ENCODE measurements at places on chromosomes 6 and 20.

- DNase-seq, result no peak
These were observed 227.6 kb downstream of the ALDH8A1 start for GRCh38 chr6:134722200-134722870.

DNA sequence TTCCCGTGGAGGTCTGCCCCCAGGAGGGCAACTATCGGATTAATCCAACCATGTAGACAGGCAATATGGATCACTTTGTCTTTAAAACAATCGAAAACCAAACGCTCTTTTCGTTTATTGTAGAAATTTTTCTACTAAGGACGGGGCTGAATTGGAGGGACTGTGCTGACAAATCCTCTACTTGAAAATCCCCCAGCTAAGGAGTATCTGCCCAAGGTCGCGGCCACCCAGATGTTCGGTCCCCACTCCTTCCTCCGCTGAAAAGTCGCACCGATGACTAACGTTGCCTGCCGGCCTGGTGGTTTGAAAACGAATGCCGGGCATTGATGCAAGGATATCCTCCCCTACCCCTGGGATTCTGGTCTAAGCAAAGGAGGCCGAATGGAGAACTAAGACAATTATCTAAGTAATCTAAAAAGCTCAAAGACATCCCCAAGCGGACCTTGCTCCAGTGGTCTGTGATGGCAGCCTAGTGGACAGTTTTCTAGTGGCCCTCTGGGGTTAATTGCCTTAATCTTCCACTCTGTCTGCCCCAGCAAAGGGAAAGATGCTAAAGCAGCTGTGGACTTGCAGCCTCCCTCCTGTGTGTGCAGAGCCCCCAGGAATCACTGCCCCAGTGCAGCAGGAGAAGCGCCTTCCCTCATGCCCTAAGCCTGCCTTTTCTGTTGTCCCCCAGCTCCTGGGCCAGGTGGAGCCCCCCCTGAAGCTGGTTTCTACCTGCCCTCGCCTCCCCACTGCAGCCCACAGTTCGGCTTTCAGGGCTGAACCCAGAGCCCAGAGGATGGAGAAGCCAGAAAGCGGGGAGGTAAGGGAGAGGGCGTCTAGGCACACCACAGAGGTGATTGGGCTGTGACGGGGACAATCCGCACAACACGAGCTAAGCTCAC, 3.6 kb upstream of the FOXC1 start:
- no peak for DNase-seq

DNA sequence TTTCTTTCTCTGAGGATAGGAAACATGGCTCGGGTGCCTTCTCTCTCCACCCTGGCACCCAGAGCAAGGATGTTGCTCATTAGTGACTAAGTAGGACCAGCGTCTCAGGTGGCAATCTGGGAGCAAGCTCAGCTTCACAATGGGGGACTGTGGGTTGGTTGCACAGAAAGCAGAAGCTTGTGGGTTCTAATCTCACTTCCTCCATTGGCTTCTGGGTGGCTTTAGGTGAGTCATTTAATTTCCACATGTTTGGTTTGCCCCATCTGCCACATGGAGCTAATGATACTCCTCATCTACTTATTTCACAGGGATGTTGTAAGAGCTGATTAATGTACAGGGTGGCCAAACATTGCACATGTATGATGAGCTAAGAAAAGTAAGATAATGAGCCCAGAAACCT, 54.8 kb upstream of the AKIRIN2 start:
- DNase-seq, result no peak

- DNase-seq, result no peak
These were observed 24.2 kb upstream of the SIRPA start for GRCh38 chr20:1870792-1871550.

GRCh38 chr6:81242624-81243023, 509.9 kb downstream of the TENT5A start:
- no peak for DNase-seq

DNA sequence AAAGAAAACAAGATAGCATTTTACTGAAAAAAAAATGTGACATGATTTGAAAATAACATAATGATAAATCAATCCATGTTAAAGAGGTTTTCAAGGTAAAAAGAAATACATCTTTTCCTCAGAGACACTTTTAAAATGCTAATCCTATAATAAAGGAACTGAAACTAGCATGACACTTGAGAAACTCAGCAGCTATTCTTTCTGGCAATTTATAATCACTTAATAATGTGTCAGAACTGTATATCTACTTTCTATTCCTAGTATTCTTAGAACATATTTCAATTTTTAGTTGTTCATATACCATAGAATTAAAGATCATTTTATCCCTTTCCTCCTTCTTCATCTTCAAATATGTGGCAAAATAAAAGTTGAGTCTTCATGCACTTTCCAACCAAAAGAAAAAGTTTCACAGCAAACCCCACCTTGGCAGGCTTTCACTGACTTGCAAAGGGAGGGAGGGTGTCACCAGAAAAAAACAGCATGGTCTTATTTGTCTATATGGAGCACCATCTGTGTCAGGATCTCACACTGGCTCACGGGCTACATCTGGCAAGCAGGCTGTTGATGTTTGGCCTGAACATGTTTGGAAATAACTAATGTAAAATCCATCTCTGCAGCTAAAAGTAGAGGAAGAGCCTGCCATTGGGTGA, 48.5 kb downstream of the FHL5 start:
- DNase-seq, result no peak
